Hippocampal formation (tissue), 2 donors: ENCODE measurements at places on chromosomes 5 and 9.

DNA sequence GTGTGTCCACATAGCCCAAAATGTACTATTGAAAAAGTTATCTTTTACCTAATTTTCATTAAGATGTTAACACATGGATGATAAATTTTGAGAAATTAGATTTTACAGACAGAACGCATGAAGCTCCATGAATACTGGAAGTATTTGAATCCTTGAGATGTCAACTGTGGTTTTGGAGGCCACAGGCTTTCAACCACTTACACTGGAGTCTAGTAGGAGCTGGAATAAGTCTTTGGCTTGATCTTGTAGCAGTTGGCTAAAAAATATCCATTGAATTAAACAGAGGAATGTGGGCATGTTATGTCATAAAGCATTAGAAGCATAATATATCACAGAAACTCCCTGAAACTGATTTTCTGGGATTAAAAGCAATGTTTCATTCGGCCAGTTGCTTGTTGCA lies 52.9 kb downstream of the CAMK4 start:
- DNase-seq: no peak

DNA sequence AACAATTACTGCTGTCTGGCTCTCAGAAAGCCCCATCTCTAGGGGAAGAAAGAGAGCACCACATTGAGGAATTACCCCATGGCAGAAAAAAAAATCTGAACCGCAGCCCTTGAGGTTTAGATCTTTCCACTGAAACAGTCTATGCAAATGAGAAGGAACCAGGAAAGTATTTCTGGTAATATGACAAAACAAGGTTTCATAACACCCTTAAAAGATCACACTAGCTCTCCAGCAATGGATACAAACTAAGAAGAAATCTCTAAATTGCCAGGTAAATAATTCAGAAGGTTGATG lies 427.1 kb downstream of the PRELID2 start:
- DNase-seq: no peak

- DNase-seq: no peak
Measured at GRCh38 chr9:1606253-1606652, 408.9 kb upstream of the SMARCA2 start.

DNA sequence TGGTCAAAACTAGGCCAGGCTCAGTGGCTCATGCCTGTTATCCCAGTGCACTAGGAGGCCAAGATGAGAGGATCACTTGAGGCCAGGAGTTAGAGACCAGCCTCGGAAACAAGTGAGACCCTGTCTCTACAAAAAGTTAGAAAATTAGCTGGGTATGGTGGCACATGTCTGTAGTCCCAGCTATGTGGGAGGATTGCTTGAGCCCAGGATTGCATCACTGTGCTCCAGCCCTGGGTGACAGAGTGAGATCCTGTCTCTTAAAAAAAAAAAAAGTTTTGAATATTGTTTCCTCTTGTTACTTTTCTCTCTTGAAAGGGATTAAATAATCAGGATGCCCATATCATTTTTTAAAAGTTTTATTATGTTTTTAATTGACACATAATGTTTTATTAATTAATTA lies 7.6 kb downstream of the ARHGEF37 start:
- no peak for DNase-seq

GRCh38 chr5:116626272-116626723 lies 51.7 kb upstream of the SEMA6A start:
- peak; percentile 88 for DNase-seq

- peak; percentile 32 for DNase-seq
Measured at GRCh38 chr5:153629027-153629895, 138.8 kb downstream of the GRIA1 start.

DNA sequence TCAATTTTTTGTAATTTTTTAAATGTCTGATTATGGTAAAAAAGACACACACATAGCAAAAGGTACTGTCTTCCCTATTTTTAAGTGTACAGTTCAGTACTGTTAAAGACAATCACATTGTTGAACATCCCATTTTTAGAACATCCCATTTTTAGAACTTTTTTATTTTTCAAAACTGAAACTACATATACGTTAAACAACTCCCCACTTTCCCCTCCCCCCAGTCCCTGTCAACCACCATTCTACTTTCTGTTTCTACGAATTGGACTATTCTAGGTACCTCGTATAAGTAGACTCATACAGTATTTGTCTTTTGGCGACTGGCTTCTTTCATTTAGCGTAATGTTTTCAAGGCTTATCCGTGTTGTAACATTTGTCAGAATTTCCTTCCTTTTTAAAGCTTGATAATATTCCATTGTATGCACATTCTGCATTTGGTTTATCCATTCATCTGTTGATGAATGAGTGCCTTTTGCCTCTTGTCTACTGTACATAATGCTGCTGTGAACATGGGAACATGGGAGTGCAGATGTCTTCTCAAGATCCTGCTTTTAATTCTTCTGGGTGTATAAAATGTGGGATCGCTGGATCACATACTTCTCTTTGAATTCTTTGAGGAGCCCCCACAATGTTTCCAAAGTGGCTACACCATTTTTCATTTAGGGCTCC lies 154.0 kb downstream of the PIK3R1 start:
- DNase-seq: no peak

DNA sequence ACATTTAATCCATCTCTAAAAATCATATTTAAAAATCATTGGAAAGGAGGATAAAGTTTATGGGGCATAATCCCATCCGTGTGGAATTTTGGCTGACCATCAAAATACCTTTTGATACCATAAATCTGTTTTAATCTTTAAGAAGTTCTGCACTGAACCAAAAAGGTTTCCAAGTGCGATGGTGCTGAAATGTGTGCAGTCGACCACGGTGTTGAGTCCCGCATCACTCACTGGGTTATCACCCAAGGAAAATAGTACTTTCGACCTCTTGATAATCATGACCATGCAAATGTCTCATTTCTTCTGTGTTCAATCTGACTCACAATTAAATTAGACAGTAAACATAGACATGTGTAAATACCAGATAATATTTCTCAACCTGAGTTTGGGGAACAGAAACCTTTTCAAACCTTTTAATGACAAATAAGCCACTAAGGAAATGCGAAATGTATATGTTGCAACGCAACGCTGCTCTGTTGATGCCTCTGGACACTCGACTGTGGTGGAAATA lies 62.0 kb upstream of the CDH6 start:
- no peak for DNase-seq

DNA sequence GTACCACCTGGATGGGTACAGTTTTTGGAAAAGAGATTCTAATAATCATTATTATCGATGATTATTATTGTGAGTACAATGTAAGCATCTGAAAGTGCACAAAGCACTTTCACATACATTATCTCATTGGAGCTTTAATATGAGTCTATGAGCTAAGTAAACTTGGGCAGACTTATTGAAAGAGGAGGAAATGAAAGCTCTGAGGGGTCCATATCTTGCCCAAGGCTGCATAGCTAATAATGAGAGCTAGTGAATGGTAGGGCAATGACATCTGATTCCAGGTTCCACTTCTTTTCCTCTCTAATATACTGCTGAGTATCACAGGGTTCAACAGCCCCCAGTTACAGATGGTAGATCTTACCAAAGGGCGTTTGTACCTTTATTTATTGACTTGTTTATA lies 26.1 kb downstream of the TIMD4 start:
- DNase-seq: no peak
